ENCODE measurements at places on chromosomes 12 and 14.

DNA sequence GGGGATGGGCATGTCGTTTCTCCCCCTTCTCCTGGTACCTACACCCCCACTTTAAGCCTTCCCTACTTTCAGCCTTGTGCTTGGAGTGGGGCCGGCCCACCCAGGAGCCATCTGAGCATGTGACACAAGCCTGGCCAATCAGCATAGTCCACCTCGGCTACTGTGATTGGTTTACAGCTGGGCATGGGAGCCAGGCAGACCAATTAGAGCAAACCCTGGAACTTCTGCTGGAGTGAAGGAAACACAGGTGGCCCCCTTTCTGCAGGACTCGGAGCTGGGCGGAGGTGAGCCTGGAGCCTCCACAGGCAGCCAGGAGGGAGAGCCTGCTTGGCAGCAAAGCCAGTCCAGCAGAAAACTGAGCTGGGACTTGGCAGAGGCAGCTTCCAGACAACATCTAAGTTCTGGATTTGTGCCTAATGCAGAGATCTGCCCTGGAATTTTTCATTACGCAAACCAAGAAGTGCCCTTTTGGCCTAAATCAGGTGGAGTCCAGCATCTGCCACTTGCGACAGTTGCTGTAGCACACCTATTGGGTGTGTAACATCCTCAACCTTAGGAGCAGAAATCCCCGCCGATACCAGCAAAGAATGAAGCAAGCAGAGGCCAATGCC lies 59.5 kb downstream of the SCARB1 start:
- no peak for DNase-seq

DNA sequence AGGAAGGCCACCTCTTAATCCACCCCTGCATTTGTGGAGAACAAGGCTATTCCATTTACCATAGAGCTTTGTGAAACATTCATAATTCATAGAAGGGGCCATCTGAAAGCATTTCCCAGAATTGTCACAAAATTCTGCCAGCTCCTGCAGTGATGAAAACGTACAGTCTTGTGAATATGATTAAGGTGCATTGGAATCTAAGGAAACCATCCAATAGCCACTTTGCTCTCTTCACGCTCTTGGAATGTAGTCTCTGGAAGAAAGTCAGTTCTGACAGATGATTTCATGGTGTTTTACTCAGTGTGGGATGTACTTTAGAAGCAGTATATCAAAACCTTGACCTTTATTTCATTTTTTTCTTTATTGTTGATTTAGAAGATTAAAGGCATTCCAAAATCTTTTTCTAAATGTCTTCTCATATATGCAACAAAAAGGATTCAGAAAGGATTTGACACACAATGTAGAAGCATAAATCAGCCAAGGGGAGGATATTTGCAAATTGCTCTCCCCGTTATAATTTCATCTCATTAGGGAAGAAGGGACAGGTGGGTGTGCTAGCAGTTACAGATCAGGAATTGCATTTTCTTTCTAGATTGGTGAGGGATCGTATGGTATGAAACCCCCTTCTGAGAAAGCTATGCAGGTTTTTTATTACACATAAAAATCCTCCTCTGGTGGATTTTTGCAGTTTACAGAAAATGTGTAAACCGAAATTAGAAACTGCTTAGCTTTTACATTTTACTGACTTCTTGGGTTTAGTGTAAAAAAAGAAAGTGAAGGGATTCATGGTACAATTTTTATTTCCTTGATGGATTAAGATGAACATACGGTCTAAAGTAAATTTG lies 390.2 kb downstream of the LRIG3 start:
- DNase-seq, result no peak

- no peak for DNase-seq
Measured at GRCh38 chr12:47768323-47768811, 4.7 kb upstream of the SLC48A1 start.

GRCh38 chr12:7951671-7952070 lies 15.7 kb upstream of the SLC2A3 start:
- DNase-seq, result no peak

- DNase-seq, result peak; percentile 87
Measured at GRCh38 chr12:6953442-6954315, 2.5 kb downstream of the PTPN6 start.

GRCh38 chr12:128387811-128388422 lies 120.9 kb downstream of the TMEM132C start:
- peak; percentile 26 for DNase-seq

DNA sequence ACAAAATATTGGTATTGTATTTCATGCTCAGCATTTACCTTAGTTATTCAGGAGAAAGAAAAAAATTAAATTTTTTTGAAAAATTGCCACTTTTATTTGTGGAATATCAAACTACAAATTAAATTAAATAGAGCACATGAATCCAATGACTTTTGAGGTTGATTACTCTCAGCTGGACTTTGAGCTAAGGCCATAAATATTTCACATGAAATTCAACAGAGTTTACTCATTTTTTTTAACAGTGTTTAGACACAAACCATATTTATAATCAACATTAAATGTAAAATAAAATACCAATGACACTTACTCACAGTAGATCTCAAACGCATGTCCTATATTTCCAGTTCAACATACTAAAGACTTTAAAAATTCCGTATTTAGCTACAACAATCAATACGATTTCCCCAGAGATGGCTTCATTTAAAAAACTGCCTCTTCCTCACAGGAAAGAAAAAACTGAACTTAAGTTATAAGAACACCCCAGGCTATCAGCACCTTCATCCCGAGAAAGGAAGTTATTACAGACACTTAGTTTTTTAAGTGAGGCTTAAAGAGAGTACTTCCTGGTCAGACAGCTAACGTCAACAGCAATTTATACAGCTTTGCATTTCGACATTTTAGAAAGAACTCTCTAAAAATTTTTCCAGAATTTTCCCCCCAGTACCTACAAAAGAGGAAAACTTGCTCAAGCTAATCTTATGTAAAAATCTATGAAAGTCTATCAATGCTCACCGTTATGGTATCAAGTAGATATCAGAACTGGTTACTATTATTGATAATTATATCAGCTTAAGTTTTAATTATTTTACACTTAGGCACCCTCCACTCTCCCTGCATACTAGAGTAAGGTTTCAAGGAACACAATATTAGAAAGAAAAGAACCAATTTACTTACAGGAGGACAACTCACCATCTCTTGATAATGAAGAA lies 13.8 kb downstream of the TAOK3 start:
- DNase-seq, result no peak

DNA sequence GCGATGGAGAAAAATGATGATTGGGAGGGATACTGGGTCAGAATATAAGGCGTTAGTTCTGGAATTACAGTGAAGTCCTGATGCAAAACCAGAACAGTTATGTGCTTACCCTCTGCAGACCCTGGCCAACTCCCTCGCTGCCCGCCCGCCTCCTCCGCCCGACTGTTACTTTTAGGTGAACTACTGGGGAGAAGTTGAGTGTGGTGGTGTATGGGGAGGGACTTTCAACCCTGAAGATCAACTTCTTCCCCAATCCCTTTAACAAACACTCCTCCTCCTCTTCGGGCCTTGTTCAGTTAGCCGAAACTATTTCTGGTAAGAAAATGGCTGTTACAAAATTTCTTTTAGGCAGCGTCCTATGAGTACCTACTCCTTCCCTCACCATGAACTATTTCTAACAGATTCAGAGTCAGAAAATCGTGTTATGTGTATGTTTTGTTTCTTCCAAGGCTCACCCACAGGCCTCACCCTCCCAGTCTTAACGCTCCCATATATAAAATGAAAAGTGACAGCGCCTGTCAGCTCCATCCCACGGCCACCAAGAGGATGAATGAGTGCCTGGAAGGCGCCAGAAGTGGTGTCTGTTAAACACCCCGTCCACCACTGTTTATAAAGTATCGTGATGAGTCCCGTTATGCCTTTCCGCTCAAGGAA lies 1.3 kb downstream of the FBXO33 start:
- DNase-seq, result no peak

DNA sequence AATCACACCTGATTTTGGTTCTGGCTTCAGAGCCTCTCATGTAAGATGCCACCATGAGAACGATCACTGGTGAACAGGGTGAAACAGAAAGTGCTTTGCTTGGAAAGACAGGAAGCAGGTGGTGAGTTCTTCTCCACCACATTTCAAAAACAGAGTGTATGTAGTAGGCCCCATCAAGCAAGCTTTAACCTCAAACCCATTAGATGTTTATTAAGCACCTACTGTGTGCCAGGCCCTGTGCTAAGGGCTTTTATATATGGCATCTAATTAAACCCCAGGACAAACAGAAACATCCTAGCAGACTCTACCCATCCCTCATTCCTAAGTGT lies 47.8 kb upstream of the MED13L start:
- no peak for DNase-seq

GRCh38 chr14:75521415-75522199 lies 662 bp upstream of the BATF start:
- DNase-seq, result no peak

GRCh38 chr12:79927772-79928474 lies 7.0 kb downstream of the PPP1R12A start:
- no peak for DNase-seq

- peak; percentile 87 for DNase-seq
Measured at GRCh38 chr14:73741386-73741875, 27.2 kb upstream of the PNMA1 start.

DNA sequence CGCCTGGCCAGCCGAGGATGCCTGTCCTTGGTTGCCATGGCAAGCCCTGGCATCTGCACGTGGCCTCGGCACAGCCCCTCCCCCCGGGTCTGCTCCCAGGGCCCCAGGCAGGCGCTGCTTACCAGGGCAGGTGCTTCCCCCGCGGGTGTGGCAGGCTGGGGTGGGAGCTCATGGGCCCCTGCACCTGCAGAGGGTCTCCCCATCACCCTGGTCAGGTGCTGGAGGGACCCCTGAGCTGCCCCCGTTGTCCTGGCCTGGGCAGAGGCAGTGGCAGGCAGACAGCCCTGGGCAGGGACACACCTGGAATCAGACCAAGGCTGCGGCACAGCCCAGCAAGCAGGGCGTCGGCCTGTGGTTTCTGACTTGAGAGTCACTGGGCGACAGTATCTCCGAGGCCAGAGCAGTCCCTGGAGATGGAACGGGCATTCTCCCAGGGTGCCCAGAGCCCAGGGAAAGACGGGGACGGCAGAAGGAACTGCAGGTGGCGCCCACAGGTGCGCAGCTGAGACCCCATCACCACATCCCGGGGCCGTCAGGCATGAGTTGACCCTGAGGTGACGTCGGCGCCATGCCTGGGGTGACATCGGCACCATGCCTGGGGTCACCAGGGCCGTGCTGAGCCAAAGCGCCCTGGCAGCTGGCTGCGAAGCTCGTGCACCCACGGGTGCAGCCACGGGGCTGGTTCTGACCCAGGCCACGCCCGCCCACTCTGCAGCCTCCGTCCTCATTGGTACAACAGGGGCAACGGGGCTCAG lies 56.1 kb upstream of the FBRSL1 start:
- DNase-seq, result no peak
